ENCODE measurements at places on chromosomes 7 and 10.
A peak's percentile ranks its signal among the peaks of the same experiment; 100 is the strongest.

GRCh38 chr10:102114861-102115618, 5.1 kb downstream of the LDB1 start:
- DNase-seq, result peak; percentile 76

DNA sequence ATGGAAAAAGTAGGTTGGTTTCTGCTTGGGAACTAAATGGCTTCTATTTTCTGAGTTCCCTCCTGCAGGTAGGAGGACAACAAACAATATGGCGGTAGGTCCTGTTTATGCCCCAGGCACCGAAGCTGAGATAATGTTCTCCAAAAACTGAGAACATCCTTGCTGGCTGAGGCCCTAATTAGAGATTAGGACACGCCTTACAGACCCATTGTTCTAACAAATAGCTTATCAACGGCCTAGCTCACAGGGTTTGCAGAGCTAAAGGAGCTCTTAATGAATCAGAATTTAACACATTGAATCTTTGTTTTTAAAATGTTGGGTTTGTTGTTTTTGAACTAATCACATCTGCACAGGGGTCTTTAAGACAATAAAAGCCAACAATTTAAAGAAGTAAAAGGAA, 37.0 kb downstream of the HTR5A start:
- DNase-seq, result no peak

DNA sequence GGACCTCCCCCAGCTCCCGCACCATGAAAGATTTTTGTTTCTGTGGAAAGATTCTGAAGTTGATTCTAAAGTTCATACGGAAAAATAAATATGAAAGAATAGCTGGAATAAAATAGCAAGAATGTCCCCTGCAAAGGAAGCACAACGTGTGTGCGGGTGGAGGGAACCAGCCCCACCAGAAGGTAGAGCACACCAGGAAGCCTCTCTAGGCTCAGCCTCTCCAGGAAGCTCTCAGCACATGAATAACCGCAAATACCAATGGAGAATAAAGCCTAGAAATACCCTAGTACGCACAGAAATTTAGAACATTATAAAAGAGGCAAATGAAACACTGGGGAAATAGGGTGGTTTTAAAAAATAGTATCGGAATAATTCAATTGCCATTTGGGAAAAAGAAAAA, 24.6 kb upstream of the FAM170B start:
- DNase-seq, result no peak

- no peak for DNase-seq
These were observed 3.6 kb downstream of the WDR86 start for GRCh38 chr7:151406051-151406875.

GRCh38 chr7:137882261-137882668, 35.5 kb upstream of the DGKI start:
- DNase-seq, result no peak

DNA sequence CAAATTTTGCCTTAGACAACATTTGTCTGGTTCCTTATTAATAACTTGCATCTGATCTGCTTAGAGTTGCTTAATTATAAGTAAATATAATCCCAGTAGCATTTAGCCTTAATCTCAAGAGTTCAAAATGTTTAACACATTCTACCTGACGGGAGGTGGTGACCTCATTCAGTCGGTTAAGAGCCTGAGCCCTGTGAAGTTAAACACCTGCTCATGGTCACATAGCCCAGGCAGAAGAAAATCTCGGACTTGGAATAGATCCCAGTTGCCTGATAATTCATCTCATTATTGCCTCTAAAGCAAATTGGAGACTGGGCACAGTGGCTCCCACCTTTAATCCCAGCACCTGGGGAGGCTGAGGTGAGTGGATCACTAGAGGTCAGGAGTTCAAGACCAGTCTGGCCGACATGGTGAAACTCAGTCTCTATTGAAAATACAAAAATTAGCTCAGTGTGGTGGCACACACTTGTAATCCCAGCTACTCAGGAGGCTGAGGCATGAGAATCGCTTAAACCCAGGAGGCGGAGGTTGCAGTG, 18.6 kb upstream of the ASCC1 start:
- no peak for DNase-seq

DNA sequence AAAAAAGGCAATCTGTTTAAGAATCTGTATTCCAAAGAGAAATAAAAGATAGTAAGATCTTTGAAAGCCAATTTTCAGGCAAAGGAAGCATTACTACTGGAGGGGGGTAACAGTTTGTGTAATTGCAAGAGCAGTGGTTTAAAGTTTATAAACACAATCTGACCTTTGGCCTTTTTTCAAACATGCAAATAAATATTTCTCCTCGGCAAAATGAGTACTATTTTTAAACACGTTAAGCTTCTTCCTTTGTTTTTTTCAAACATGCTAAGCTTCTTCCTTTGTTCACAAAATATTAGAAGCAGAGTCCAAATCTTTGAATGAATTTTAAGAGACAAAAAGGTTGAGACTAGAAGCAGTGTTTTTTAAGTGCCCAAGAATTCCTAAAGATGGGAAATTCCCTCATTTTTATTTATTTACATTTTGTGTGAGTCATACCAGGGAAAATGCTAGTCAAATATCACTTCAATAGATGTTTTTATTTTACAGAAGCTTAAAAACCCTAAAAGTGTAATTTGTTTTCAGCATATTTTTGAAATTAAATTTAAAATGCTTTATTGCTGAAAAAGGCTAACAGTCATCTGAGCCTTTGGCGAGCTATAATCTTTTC, 229.3 kb downstream of the GPR37 start:
- DNase-seq, result no peak

GRCh38 chr7:73899731-73900142, 38.8 kb downstream of the TMEM270 start:
- DNase-seq, result no peak

GRCh38 chr7:44541028-44541869, at the start of gene NPC1L1:
Gene NPC1L1, minus strand, starts transcription at chr7:44541330. Its CDS starts 71 bp downstream, at chr7:44541259.
- no peak for DNase-seq

DNA sequence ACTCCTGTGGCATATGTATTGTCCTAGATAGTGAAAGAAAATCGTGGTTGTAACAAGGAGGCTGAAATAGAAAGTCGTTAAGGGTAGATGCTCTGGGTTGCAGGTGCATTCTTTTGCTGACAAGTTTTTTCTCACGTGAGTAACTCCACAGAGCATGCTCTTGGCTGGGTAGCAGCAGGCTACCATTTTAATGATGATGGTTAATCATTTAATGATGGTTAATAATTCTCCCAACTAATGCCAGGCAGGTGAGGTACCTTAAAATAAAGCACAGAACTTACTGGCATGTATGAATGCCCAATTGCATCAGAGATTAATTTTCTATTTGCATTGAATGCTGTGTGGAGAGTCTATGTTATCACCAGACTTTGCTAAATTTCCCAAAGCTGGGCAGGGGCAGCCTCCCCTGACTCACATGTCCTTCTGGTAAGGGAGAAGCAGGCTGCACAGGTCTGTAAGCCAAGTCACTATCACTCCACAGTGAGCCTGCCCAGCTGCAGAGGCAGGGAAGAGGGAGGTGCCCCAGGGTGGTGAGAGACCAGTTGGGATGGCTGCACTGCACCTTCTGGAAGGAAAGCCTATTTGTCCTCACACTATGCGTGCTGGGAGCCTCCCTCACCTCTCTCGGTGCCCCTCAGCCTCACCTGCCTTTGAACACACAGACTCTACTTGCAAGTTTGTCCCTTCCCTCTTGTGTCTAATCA, 287.0 kb upstream of the IGFBP3 start:
- DNase-seq, result no peak

DNA sequence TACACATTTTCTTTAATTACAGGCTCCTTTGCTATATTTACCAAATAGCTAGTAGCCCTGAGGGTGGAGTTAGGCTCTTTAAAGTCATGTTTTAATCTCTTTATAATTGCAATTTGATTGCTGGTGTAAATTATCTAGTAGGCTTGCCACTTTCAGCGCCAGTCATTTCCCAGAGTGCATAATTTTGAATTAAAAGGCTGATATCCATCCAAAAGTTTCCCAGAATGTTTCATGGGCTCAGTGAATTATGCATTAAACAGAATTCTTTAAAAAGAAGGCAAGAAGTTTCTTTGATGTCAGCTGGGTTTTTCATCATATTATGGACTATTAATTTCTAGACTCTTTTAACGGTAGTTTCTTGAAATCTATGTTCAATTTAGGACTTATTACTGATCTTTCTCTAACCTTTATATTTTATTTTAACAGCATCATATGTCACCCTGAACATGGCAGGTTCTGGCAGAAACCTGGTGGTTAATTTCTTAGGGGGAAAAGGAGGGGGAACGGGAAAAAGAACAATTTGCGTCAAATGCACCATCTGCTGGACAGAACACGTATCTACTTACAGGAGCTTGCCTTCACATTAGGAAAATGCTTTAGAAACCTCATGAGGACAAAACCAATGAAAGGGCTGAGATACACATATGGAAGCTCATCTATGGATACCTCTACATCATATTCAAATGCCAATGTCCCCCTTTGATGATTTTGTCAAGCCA, 171.1 kb downstream of the GRM3 start:
- no peak for DNase-seq

GRCh38 chr7:105674200-105674920, 93.1 kb upstream of the EFCAB10 start:
- no peak for DNase-seq

DNA sequence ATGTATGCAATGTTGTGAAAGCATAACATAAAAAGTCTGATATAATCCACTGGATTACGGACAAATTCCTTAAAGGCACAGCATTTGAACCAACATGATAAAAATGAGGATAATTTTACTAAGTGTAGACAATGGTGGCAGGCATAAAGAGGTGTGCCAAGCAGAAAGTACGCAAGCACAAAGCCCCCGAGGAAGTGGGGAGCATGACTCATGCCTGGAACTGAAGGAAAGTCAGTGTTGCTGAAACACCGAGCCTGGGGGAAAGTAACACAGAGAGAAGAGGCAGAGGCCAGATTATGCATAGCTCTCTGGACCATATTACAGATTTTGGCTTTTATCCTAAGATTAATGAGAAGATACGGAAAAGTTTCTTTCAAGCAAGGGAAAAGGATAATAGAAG, 490.0 kb upstream of the PHF14 start:
- no peak for DNase-seq

- DNase-seq, result no peak
These were observed 497.4 kb downstream of the PLXDC2 start for GRCh38 chr10:20313665-20314064.

- DNase-seq, result no peak
These were observed 190.7 kb upstream of the KAT6B start for GRCh38 chr10:74635655-74636054.

DNA sequence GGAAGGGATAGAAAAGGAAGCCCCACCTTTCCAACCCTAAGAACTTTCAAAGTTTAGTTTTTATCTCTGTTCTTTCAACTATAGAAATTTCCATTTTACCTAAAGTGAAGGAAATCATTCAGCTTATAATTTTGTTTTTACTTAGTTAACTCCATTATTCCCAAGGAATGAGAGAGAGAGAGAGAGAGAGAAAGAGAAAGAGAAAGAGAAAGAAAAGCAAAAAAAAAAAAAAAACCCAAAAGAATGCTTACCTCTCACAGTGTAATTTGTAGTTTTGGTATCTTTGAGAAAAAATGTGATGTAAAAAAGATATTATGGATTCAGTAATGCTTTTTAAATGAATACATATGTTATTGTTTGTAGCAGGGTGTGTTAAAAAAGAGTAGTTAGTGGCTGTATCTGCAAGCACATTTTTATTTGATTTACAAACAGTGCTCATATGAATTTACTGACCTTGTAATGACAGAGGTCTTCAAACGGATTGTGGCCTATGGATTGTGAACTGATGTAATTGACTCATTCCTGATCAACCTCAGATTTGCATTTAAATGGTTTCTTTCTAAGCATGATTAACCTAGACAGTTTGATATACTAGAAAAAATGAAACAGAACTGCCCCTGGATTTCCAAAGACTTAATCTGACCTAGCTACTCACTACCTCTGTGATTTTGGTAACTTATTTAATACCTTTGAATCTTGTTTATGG, 64.9 kb downstream of the LCOR start:
- DNase-seq, result no peak

DNA sequence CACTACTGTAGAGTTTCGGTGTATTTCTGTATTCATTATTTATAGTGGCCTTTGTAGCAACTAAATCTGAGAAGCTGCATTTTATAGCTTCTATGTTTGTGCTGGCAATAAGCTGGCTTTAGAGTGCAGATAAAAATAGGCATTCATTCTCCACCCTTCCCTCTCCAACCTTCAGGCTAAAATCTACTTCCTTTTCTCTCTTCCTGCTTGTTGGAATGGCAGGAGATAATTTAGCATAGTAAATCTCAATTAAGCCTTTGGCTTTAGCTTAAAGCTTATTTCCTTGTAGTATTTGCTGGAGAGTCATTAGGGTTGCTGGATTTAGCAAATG, 58.5 kb downstream of the CPVL start:
- no peak for DNase-seq

GRCh38 chr10:117137031-117137910, 799 bp downstream of the VAX1 start:
- DNase-seq, result peak; percentile 28

- DNase-seq, result no peak
These were observed 26.7 kb downstream of the SVIL start for GRCh38 chr10:29608062-29608461.
